ENCODE measurements at places on chromosomes 4 and X.
A peak's percentile ranks its signal among the peaks of the same experiment; 100 is the strongest.

DNA sequence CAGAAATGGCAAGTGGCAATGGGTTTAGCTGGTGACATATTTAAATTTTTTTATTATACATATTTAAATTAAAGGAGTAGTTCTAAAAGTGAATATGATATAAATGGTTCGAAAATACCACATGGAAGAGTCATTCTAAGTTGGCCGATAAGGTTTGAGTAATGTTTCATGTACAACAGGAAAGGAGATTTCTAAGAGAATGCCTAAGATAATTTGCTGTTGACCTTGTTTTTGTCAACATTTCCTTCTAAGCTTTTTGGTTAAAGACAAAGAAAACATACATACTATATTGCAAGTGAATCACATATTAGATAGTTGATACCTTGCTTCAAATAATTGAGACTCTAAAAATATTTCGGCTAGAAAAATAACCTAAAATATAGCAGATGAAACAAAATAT, 526.6 kb upstream of the SLIT2 start:
- DNase-seq = no peak

- peak; percentile 20 for DNase-seq
Measured at GRCh38 chr4:98996056-98996764, 689 bp downstream of the METAP1 start.

DNA sequence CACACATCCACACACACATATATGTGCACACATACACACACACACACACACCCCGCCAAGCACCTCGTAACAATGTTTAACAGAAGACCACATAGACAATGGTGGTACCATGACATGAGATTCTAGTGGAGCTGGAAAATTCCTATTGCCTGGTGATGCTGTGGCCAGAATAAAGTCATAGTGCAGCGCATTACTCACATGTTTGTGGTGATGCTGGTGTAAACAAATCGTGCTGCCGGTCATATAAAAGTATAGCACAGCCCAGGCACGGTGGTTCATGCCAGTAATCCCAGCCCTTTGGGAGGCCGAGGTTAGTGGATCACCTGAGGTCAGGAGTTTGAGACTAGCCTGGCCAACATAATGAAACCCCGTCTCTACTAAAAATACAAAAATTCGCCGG, 275.2 kb downstream of the TRIML1 start:
- no peak for DNase-seq

DNA sequence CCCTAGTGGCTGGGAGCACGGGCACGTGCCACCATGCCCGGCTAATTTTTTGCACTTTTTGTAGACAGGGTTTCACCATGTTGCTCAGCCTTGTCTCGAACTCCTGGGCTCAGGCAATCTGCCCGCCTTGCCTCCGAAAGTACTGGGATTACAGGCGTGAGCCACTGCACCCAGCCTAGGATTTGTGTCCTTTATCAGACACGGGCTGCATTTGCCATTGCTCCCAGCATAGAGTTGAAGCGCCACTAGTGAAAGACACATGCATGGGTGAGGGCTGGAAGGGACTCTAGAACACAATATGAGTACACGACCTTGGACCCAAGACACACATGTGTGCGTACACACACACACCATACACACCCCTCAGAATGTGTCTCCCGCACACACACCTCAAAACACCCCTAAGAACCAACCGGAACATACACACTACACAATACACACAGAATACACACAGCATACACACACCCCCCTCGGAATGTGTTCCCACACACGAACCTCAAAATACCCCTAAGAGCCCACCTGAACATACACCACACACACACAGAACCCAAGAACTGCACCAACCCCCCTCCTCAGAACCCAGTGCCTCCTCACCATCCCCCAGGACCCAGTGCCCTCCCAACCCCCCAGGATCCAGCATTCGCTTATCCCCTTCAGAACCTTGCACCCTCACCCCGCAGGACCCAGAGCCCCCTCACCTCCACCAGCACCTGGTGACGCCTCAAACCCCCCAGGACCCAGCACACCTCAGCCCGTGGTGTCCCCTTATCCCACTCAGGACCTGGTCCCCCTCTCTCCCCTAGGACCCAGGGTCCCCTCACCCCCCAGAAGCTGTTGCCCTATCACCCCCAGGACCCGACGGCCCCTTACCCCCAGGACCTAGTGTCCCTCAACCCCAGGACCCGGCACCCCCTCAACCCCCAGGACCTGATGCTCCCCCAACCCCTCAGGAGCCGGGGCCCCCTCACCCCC, 1.0 kb downstream of the TNIP2 start:
- DNase-seq = no peak

Measured in stimulated activated CD4-positive, alpha-beta T cell treated with anti-CD3 and anti-CD28 coated beads, Interleukin-2, amount 100 ng/mL, for 4 hours (primary cell).